H54 (cell line): ENCODE measurements at places on chromosomes 2 and 18.

- no peak for DNase-seq
Observed at GRCh38 chr2:174826051-174826450, 61.8 kb upstream of the CHRNA1 start.

DNA sequence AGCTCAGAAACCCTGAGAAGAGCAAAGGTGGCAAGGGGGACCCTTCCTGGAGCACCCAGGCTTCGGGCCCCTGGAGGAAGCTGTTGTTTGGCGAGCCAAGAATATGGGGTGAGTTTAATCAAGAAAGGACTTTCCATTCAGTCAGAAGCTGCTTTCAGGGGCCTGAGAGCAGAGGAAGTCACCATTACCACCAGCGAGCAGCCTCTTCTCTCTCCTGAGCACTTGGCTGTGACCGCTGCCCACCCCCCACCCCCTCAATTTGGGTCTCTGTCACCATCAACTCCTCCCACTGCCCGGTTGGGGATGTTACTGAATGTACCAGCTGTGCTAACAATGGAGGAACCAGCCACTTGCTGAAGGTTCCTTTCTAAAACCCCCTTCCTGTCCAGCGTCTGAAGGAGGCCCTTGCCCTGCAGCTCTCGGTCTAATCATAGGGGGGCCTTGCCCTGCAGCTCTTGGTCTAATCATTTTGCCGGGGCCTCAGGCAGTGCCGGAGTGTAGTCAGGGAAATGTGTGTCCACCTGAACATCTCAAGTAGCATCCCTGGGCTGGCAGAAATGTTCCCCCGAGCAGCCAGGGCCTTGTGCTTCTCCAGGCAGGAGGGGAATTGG is 943 bp downstream of the INPP5D start:
- no peak for DNase-seq

DNA sequence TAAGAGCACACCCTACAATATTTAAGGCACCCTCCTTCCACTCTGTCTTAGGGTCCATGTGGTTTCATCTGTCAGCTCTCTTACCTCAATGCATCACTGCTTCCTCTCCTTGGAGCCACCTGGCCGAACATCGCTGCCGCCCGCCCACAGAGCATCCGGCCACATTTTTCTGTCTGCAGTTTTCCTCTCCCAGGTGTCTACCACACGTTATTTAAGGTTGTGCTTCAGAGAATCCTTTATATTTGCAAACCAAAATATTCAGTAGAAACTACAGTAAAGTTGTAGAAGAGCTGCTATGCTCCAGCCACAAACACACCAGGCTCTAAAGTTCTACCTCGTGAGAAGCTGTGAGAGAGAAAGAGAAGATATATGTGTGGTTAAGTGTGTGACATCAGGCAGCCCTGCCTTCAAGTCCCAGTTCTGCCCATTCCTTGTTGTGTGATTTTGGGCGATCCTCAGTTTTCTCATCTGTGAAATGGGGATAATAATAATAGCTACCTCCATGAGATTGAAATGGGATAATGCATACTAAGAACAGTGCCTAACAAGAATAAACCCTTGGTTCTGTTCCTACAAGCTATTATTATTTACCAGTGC is 4.9 kb upstream of the STK17B start:
- DNase-seq = no peak

DNA sequence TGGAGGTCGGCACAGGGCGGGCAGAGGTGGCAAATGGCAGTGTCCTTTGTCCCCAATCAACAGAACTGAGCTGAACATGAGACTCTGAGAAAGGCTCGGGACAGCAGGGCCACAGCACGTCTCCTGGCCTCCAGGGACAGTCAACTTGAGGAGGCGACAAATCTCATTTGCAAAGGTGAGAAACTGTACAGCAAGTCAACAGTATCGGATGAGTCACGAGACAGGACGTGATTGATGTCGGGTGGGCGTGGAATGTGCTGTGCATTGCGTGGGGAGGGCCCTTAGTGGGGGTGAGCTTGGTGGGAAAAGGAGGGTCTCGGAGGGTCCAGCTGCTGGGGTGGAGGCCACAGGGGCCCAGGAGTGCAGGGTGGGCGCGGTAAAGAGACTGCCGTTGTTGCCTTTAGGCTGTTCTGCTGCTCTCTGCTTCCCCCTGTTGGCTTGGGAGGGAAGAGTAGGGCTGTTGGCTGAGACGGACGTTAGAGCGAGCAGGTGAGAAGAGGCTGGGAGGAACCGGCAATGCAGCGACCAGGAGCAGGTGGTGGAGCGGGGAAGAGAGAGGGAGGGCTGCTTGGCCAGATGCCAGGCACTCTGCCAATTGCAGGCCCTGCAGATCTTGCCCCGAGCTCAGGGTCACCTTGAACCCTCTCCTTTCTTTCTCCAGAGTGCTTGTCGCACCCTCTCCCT is 164.3 kb downstream of the BCL2 start:
- DNase-seq = peak; percentile 44

DNA sequence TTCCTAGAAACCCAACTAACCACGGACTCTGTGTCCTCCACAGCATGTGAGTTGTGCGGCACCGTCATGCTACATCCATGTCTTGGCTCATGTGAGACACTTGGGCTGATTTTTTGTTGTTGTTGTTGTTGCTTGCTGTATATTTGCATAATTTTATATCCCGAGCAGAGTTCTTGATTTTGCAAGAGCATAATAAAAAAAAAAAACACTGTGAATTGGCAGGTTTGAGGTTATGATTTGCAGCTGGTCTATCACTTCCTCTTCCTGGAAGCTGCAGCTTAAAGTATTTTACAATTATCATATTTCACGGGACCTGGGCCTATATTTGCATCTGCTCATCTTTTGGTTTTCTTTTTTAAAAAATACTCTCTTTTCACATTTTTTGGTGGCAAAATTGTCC is 142.3 kb upstream of the NRP2 start:
- DNase-seq = no peak

GRCh38 chr18:4267641-4268040 is 187.5 kb downstream of the DLGAP1 start:
- no peak for DNase-seq

GRCh38 chr2:174025271-174026121 is 60.3 kb upstream of the SP3 start:
- no peak for DNase-seq

DNA sequence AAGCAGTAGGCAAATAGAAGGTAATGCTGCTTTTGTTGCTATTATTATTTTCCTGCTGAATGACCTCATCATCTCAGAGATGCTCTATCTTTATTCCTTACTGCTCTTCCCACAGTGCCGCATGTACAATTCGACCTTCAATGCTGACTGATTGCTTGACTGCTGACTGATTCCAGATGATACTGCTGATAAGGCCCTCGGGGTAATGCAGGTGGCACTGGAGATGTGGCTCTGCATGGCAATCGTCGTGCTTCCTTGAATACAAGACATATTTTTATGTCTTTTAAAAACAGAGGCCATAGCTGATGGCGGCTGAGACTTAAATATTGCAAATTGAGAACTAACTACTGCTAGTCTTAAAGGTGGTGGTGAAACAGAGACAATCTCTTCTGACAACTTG is 146.6 kb downstream of the LOXHD1 start:
- DNase-seq = no peak

DNA sequence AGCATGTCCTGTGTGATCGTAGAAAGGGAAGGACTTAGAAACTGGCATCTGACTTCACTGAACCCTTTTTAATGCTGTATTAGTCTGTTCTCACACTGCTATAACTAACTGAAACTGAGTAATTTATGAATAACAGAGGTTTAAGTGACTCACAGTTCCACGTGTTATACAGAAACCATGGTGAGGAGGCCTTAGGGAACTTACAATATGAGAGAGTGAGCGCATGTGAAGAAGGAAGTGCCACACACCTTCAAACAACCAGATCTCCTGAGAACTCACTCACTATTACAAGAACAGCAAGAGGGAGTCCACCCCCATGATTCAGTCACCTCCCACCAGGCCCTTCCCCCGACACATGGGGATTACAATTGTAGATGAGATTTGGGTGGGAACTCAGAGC is 811.3 kb downstream of the CPS1 start:
- no peak for DNase-seq

DNA sequence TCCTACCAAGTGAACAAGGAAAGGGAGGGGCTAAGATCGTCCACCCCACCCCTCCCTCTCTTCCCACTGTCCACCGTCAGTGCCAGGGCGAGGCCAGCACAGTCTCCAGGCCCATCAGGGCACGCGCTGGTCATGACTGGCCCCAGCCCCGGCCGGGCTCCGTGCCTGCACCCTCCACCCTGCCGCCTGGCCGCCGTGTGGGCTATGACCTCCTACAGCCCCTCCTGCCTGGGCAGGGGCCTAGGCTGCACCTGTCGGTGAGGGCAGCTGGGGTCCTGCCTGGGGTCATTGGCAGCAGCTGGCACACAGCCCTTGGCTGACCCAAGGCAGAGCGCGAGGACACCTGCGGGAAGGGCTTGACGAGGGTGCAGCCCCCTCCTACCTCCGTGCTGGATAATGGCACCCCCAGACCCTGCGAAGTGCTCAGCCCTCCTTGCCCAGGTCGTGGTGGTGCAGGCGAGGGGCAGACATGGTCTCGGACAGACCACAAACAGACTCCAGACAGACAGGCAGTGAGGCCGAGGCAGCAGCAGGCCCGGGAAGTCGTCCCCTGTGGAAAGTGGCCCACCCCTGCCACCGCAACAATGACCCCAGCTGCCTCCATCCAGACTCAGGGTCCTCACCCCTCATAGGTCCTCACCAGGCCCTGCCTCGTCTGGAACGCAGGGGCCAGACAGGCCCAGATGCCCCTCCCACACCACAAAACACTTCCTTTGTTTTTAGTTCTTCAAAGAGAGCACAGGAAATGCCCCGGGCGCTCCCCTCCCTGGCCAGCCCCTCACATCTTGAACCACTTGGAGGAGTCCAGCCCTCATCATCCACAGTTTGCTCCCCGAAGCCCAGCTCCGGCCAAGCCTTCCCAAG is 43.1 kb upstream of the GPC1 start:
- DNase-seq = no peak

- DNase-seq = no peak
Observed at GRCh38 chr2:57199663-57200062, 846.9 kb upstream of the VRK2 start.
